ENCODE measurements at places on chromosomes 6 and 20.
A peak's percentile ranks its signal among the peaks of the same experiment; 100 is the strongest.

DNA sequence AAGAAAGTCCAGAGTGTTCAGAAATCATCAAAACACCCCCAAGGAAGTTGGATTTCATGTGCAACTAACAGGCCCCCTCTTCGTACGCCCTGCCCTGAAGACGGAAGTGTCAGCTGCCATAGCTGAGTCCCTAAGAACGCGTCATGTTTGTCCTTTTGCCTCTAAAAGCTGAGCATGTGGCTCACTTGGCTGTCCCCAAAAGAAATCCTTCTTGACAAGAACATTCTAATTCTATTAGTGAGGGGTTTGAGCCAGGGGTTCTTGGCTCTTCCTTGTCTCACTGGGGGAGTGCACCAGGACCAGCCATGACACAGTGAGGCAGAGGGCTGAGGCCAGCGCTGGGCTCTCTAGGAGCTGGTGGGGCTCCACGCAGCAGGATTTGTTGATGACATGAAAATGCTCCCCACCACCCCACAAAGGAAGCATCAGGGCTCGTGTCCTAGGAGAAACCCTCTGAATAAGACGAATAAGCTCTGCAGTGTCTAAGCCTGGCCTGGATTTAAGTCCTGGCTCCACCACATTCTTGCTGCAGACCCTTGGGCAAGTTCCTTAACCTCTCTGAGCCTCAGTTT is 20.0 kb upstream of the SPO11 start:
- DNase-seq = no peak

DNA sequence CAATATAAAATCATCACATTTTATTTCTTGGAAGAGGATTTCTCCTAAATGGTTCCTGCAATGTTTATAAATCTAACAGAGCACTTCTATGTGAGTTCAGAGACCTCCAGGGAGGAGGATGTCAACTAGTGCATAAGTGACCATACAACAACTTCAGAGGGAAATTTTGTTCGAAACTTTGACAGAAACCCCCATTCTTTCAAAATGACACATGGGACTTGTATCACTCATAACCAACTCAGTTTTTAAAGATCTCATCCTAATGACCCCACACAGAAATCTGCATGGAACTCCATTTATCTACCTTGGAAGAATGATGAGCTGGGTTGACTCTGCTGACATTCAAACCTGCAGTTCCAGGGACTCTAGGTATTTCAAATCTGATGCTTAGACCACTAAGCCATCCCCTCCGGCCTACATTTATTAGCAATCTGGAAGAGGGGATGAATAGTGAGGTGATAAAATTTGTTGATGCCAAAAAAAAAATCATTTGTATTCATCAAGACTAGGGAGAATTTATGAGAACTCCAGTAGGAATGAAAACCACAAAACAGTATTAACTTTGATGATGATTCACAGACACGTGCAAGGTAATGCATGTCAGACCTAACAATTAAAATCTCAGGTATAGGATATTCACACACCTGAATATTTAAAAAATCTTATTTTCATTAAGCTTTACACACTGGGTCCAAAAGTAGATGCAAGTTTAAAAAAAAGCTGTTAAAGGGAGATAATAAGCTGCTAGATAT is 153.0 kb downstream of the REV3L start:
- no peak for DNase-seq

DNA sequence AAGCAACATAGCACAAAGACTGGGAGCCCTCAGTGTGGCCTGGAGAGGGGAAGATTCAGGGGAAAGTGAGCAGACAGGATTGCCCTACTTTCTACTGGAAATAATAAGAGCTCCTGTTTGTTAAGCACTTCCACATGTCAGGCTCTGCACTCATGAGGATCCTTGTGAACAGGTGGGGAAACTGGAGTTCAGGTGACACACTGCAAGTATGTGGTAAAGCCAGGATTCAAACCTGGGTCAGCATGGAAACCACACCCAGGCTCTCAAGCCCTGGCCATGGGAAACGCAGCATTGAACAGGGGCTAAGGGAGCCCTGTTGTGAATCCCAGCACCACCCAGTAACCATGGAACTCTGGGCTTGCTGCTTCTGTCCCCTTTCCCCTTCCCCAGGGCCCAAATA is 42.8 kb upstream of the ID1 start:
- DNase-seq = no peak

- no peak for DNase-seq
These were observed 19.4 kb downstream of the GPX6 start for GRCh38 chr6:28496099-28496779.

DNA sequence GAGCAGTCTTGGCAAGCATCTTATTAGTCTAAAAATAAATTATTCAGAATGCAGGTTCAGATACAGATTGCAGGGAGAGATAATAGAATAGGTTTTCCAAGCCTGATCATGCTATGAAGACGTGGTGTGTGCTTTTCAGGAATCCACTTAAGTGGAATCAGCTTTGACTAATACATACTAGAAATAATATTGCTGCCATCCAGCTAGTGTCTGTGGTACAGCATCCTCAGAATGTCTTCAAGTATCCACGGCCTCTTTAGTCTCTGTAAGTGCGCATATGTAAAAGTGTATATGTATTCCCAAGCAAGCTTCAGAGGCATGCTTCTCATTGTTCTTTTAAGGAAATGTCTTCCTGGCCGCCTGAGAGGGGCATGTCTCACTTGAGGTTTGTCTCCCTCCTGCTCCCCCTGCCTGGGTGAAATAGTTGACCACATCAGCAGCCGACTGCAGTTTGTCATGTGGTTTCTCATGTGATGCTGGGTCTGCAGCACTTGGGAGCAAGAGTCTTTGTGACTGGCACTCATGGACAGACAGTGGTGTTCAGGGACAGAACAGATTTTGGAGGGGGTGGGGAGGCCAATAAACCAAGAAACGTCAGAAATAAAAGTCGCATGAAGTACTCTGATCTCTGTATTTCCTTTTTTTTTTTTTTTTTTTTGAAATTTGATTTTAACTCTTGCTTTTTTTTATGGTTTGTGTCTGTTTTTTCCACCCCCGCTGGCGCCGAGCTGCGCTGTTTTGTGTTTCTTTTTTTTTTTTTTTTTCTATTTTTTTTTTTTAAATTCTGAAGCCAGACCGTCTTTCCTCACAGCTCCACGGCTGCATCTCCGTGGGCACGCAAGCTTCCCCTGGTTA is 150.8 kb downstream of the PRL start:
- DNase-seq = no peak

- no peak for DNase-seq
These were observed 77.9 kb upstream of the TULP1 start for GRCh38 chr6:35590622-35591066.

DNA sequence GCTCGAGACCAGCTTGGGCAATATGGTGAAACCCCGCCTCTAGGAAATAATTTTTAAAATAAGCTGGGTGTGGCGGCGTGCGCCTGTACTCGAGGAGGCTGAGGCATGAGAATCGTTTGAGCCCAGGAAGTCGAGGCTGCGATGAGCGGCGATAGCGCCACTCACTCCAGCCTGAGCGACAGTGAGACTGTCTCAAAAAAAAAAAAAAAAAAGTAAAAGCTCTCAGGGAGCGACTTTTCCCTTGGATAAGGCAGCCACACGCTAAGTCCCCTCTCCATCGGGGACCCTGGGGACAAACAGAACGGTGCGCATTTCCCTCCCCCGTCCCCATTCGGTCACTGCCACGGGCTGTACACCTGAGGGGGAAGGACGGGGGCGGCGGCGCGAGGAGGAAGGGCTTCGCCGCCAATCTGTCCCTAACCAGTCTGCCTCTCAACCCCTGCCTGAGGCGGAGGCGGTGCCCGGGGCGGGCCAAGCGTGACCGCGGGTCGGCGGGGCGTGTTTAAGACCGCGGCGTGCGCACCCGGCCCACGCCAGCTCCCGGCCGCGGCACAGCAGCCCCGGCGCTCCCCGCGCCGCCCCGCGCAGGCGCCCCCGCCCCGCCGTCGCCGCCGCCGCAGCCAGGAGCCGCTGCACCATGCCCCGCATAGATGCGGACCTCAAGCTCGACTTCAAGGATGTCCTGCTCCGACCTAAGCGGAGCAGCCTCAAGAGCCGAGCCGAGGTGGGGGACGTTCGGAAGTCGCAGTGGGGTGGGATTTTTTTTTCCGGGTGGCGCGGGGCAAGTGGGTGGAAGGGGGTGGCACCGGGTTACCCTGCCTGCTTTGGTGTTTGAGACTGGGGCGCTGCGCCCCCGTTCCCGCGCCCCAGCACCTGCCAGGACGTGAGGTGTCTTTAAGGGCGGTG is at the start of gene GMPR:
TSS of gene GMPR (plus strand) at position 531 of the 906 bp plus-strand sequence. CDS start at position 638, 107 bp downstream.
- DNase-seq = peak; percentile 46

DNA sequence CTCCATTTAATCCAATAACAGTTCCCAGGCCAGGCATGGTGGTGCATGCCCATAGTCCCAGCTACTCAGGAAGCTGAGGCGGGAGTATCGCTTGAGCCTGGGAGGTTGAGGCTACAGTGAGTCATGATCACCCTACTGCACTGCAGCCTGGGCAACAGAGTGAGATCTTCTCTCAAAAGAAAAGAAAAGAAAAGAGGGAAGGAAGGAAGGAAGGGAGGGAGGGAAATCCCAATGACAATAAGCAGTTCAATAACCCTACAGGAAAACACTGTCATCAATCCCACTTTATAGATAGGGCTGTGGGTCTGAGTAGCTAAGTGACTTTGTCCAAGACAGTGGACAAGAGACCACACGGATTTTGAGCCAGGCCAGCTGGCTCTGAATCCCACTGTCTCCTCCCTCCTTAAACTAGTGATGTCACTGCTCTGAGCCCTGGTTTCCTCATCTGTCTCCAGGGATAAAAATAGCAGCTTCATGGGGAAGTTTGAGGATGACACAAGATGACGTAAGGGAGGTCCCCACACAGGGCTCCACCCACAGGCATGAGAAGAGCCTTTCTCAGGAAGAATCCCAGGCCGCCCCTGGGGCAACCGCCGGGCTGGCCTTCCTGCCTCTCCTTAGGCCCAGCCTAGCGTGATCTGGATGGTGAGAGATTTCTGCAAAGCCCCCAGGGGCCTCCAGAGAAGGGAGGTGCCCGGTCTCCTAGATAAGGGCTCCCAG is 7.2 kb upstream of the TRIB3 start:
- no peak for DNase-seq

DNA sequence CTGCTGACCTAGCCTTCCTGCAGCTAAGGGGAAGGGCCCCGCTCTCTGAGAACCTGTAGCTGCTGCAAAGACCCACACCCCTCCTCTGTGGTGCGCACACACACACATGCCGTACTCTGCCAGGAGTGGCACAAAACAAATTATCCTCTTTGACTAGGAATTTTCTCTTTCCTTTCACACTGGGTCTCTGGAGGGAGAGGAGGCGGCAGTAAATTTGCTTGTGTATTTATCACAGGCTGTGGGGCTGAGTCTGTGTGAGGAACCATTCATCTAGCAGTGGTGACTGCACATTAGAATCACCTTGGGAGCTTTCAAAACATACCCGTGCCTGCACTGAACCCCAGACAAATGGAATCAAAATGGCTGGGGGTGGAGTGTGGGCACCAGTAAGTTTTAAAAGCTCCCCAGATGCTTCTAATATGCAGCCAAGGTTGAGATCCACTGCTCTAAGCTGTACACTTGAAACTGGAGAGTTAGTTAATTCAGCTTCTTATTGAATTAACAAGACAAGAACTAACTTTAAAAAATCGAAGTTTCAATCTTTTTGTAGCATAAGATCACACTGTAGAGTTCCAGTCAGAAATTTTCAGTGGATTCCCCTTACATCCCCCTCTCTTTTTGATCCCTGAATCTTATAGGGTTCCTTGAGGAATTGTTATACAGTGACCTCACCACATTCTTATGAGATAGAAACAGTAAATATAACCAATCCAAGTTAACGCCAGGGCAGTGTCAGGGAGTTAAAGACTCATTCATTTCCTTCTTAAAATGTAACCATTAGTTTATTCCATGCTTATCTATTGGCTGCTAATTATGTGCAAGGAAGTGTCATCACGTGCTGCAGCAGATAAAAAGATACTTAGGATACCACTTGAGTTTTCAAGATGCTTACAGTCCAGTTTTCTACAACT is 29.8 kb upstream of the GMDS start:
- DNase-seq = no peak

DNA sequence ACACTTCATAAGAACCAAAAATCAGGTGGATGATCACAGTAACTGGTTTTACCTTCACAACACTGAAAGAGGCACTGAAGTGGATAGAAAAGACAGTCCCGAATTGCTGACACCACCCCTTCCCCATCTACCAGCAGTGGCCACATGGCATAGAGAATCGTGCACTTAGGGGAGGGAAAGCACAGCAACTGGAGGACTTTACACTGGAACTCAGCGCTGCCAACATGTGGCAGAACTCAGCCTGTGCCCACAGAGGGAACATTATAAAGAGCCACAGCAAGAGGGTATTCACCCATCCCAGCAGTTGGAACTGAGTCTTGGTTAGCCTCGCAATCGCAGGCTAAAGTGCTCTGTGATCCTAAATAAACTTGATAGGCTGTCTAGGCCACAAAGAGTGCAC is 6.5 kb upstream of the KIAA1586 start:
- DNase-seq = no peak

GRCh38 chr20:1825507-1825906 is 69.7 kb upstream of the SIRPA start:
- DNase-seq = no peak

DNA sequence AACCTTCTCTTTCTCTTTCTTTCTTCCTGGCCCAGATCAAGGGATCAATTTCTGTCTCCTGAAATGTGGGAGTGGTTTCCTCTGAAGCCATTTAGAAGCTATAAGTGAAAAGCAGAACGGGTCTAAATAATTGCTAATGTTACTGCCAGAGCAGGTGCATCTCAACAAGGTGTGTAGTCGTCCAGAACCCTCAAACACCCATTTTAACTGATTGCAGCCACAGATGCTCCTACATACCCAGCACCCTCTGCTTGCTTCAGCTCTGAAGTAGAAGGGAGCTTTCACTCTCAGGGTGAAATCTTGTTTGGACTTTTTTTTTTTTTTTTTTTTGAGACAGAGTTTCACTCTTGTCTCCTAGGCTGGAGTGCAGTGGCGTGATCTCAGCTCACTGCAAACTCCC is 592.1 kb upstream of the ARID1B start:
- DNase-seq = no peak

- no peak for DNase-seq
These were observed 189.8 kb upstream of the CEP162 start for GRCh38 chr6:84417260-84417659.

DNA sequence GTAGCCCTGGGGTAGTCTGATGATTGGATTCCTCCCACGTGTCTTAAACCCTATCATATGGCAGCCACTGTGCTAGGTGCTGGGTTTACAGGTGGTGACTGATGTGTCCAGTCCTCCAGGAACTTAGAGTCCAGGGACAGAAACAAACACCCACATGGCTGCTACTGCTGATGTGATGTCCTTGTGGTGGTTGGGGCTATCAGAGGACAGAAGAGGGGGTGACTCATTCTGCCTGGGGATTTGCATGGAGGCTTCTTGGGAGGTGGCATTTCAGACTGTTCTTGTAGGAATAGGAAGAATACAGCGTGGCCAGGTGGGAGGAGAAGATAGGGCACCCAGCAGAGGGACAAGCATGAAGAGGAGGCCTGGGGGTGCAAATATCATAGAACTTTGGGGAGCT is 9.8 kb downstream of the RAET1G start:
- no peak for DNase-seq
